ENCODE measurements at places on chromosomes 4 and X. TPM values are rescaled to one million over a fixed set of nuclear protein-coding genes. Genes with fewer than 3 reads are reported as not detected.

The ZFP42 gene
- not detected for total RNA-seq

The HELQ gene
- total RNA-seq: 10.7 TPM

DNA sequence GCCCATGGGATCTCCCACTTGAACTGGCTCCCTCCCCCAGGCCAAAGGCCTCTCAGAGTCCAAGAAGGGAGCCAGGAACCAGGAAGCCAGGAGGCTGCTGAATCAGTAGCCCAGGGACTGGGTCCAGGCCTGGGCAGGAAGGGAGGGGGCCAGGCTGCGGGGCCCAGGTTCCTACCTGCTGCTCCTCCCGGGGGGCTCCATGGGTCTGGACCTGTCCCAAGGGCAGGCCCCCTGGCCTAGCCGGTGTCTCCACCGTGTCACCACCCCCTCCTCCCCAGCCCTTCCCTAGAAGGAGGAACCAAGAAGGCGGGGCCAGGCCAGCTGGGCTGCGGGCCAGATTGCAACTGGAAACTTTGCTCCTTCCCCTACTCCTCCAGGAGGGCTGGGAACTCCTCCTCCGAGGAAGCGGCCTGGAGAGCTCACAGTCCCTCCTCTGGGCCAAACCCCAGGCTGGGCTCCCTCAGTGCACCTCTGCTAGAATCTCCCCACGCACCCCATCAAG, at the start of gene IQSEC2:
IQSEC2 (minus strand) TSS at position 264 of the 502 bp plus-strand sequence.
- peak; percentile 94 for DNase-seq

DNA sequence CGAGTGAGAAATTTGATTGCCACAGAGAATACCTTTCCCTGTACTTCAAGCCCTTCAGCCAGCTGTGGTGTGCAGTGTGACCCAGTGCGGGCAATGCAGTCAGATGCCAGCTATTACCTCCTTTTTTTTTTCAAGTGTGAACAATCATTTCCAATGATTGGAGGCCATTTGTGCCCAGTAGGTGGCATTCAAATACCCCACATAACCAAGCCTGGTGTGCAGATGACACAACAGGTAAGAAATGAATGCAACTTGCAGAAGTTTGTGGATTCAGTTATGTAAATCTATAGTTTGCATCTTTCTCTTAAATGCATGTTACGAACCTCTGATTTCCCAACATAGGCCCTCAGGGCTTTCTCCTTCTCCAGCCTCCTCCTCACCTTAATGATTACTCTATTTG, 98.0 kb downstream of the CLCN4 start:
- DNase-seq: no peak

DNA sequence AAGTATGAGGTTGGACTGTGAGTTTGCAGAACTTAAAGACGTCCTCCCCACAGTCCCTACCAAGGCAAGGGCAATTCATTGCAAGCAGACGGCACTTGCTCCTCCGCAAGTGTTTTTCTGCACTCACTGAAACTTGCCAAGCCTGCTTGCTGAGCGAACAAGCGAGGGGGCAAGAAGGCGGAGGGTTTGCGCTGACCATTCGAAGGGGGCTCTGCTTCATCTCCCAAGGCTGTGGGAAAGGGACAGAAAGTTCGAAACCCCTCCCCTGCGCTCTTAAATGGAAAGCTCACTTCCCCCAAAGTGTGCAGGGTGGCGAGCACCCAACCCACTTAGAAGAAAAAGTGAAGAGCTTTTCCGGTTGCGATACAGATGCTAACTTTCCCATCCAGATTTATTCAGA, 1.4 kb downstream of the MID1 start:
- DNase-seq: no peak

GRCh38 chr4:8870647-8871416, 807 bp downstream of the HMX1 start:
- DNase-seq: no peak

GRCh38 chrX:40406330-40406859, 174.4 kb upstream of the ATP6AP2 start:
- DNase-seq: no peak

DNA sequence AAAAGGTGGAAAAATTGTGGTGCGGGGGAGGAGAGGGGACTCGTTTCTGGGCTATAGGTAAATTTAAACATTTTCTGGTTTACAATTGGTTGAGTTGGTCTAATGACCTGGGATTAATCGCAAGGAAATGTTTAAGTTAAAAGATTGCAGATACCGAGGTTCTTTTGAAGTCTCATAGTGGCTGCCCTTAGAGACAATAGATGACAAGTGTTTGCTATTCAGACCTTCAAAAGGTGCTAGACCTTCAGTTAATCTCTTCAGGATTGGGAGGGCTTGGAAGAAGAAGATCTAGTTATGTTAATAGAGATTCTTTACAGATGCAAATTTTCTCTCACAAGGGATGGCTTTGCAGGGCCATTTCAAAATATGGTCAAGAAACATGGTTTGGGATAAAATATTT, 2286.1 kb upstream of the AGA start:
- DNase-seq: no peak

The EDA2R gene
- 3.2 TPM for total RNA-seq

- no peak for DNase-seq
These were observed 92.5 kb downstream of the GASK1B start for GRCh38 chr4:158080354-158080753.

DNA sequence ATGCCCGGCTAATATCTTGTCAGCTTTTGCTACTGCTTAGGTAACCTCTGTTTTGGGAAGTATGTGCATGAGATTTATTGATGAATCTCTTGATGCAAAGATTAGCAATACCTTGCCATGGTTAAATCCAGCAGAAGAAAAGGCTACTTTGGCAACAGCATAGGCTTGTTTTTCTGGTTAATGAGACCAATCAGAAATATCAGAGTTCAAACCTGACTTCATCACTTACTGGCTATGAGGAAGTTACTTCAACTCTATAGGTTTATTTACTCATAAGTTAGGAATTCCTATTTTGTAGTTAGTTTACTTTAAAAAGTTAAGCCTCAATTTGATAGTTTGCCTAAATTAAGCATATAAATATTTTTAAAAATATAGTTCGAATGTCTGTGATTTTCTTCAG, 93.1 kb downstream of the PDLIM5 start:
- no peak for DNase-seq

The FAM236A gene
- total RNA-seq: not detected

The UGT2A1 gene
- total RNA-seq: not detected

DNA sequence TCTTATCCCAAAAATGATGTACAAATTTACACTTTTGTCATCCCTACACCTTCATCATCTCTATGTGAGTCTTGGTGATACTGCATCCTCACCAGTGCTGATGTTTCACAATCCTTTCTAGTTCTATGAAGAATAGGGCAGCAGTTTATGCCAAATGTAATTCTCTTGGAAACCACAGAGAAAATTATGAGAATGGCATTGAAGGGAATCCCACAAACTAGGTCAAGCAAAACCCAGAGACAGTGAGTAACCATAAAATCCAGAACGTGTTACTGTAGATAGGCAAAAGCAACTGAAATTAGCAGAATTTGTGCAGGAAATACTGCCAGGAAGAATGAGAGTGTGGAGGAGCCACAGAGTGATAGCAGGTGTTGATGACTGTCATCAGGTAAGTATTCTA, 24.5 kb downstream of the IL15 start:
- DNase-seq: no peak

DNA sequence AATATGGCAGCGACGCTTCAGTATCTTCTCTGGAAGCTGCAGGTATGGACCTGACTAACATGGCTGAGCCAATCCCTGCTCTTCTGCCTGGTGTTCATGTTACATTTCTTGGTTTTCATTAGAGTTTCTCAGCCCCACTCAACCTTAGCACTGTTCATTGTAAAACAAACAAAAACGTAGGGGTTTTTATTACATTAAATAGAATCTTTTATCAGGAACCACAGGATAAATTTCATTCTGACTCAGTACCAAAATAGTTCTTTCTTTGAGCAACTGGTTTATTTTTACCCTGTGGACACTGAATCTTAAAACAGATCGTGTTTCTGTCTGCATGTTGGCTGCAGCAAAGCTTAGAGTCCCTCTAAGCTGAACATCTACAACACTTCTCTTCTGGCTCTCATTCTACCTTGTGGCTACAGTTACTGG, 27.1 kb downstream of the FHIP1A start:
- no peak for DNase-seq

GRCh38 chr4:147822128-147822527, 90.2 kb downstream of the ARHGAP10 start:
- DNase-seq: peak; percentile 82

- DNase-seq: no peak
These were observed 66.9 kb downstream of the ARHGEF9 start for GRCh38 chrX:63718010-63718694.

The RBM47 gene
- total RNA-seq: 22.6 TPM

GRCh38 chr4:127783955-127784770, 2.0 kb downstream of the HSPA4L start:
- DNase-seq: no peak
